ENCODE measurements at places on chromosomes 2 and 18. TPM values are rescaled to one million over a fixed set of nuclear protein-coding genes. Genes with fewer than 3 reads are reported as not detected.

The NCK2 gene
- 33.5 TPM for total RNA-seq

DNA sequence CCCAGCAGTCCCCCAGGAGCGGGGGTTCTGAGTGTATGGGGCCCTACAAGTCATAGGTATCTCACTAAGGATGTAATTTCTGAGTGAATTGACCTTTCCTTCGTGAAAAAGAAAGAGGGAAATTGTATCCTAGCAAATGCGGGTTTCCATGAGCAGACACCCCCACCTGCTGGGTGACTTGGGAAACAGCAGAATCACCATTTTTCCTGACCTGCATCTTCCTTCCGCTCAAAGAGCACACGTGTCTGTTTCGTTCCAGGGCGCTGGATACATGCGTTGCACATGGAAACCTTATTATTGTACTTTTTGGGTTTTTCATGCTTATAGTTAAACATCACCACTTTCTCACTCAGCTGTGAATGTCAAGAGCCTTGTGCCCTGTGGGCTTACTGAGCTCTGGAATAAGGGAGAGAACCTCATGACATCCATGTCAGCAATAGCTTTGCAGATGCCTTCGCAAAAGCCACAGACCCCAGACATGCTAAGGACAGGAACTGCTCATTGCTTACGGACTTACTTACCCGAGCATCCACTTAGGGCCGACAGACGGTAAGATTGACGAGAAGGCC lies 132.8 kb downstream of the TPO start:
- DNase-seq, result peak; percentile 20

- DNase-seq, result no peak
Observed at GRCh38 chr18:42401131-42401673, 446.2 kb downstream of the PIK3C3 start.

GRCh38 chr2:55703350-55703749 lies 9.7 kb upstream of the PNPT1 start:
- no peak for DNase-seq

DNA sequence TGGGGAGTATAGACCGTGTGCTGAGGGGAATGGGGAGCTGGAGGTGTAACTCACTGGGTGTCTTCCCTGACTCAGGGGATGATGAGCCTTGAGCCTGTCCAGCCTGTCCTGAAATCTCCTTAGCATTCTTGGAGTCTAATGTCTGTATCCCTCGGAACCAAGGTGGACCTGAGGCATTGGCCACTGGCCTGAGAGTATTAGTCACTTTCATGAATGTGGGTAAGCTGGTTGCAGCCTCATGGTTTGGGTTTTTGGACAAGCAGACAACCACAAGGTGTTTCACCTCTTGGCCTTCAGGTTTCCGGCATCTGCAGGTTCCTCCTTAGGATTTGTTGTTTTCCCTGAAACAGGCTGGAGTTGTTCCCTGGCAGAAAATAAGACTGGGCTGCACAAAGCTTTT lies 63.2 kb downstream of the PRKCE start:
- DNase-seq, result no peak

DNA sequence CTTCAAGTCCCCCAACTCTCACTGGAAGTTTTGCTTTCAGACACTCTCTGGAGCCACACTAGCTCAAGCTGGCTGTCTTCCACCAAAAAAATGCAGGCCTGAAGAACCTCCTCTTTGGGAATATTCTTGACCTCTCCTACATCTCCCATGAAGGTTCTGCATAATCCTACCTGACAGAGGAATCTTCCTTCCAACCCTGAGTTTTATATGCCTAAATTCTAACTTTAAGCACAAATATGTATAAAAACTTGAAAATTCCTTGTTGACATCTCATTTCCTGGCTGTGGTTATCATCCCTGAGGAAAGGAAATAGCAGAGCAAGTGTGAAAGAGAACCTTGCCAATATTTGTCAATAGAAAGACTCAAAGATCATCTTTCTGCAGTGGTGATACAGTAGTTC lies 249.0 kb downstream of the LPIN1 start:
- no peak for DNase-seq

Measured in OCI-LY7 (cell line).